Stimulated activated naive CD8-positive, alpha-beta T cell treated with anti-CD3 and anti-CD28 coated beads, Interleukin-15, Interleukin-2, amounts not matched to agents 100 U/mL and 50 U/mL, for 24 hours (primary cell): ENCODE measurements at places on chromosomes 7 and 10.

- DNase-seq = no peak
Measured at GRCh38 chr7:28102797-28103196, 77.8 kb downstream of the JAZF1 start.

DNA sequence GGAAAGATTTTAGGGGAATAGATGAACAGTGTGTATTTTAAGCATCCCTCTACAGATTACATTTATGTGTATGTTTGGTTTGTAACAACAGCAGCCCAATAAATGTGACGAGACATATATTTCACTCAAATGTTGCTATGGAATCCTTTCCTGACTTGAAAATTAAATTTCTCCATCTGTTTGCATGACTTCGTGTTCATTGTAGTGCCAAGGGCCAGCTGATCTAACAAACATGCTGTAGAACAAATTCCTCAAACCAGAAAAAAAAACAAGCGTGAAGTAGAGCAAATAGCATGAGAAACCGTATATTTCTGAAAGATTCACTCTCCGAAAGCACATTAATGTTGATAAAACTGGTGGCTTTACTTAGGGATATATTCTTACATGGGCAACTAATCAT lies 87.8 kb downstream of the NRCAM start:
- DNase-seq = no peak

DNA sequence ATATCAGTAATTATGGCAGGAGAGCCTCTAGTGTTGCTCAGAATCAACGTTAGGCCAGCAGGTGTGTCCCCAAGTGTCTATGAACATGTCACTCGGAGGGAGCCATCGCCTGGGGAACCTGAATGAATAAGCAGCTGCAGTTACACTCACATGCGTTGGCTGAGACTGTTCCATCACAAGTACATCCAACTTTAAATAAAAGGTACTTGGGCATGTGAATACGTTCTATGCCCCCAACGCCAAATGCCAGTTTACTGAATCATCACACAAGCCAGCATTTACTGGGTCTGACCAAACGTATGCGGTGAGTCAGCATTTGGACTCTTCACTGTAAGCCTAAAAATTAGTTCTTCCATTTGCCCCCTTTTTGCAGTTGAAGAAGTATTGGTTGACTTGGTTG lies 207.6 kb upstream of the PLXNA4 start:
- DNase-seq = no peak

GRCh38 chr7:148503900-148504487 lies 86.6 kb upstream of the C7orf33 start:
- DNase-seq = no peak

DNA sequence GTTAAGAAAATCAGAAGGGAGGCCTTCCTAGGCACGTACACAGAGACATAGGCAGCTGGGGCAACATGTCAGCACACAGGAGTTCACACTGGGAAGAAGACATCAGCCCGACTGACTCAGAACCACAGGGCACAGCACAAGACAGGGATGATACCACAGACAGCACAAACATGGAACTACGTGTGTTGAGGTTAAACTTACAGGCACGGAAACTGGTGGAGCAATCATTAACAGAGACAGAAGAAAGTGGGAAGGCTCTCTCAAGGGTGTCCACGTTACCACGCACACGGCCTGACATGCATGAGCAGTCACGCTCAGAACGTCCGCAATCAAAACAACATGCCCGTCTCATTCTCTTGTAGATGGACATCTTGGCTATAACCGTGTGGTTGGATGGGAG lies 636.4 kb downstream of the KCNMA1 start:
- DNase-seq = no peak

- no peak for DNase-seq
Measured at GRCh38 chr10:30818010-30818660, 188.6 kb upstream of the LYZL2 start.

- no peak for DNase-seq
Measured at GRCh38 chr10:20443094-20443493, 454.0 kb downstream of the NEBL start.

DNA sequence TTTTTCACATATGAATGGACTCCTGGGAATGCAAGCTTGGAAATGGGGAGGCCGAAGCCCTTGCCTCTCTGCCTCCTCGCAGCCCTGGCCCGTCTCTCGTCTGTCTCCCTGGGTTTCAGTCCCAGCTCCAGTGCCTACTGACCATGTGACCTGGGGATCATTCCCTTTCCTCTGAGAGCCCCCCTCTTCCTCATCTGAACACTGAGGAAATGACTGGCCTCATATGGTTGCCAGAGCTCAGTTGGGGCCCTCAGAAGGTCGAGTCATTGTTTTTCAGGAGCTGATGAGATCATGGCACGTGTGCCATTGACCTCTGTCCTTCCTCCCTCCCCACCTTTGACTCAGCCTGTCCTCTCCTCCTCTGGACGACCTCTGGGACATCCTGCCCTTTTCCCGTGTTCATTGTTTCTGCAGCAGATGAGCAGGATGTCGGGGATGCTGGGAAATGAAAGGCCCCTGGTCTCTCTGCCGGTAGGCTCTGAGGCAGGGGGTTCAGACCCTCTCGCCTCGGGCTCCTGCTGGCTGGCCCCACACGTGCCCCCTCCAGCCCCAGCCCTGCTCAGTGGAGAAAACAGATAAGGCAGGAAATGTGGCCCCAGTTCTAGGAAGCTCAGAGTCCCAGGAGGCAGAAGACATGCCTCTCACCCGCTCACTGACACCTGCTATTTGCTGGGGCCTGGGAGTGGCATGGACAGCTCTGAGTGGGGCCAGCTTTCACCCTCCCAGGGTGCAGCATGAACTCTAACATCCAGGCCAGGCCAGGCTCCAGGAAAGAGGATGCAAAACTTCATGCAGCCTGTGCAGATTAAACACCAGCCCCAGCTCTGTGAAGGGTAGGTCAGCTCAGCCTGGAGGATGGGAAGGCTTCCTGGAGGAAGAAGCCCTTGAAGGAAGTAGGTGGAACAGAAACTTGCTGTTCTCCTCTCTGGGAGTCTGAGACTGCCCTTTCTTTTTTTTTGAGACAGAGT lies 8.3 kb upstream of the PPP1R35 start:
- DNase-seq = no peak
